ENCODE measurements at places on chromosomes 1 and 21.

GRCh38 chr1:34973326-34973725 lies 11.8 kb downstream of the TMEM35B start:
- DNase-seq = no peak

DNA sequence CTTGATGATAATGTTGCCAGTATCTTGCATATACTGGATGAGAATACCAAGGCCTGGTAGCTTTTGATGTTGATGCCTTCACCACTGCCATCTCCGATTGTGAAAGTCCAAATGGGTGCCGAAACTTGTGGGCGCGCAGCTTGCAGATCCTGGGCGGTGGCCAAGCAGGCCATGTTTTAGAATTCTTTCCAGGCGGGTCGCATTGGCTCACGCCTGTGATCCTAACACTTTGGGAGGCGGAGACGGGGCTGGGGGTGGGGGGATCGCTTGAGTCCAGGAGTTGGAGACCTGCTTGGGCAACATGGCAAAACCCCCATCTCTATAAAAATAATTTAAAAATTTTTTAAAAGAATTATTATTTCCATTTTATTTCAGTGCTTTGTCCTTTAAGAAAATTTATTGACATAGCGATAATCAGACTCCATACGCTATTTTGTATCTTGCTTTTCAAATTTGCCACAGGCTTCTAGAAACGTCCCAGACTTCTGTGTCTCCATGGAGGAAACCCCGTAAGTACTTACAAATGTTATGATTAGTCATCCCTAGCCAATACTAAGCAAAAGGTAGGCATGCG lies 592 bp upstream of the ZNF326 start:
- no peak for DNase-seq

- no peak for DNase-seq
These were observed 1.2 kb downstream of the RSRP1 start for GRCh38 chr1:25245809-25246599.

DNA sequence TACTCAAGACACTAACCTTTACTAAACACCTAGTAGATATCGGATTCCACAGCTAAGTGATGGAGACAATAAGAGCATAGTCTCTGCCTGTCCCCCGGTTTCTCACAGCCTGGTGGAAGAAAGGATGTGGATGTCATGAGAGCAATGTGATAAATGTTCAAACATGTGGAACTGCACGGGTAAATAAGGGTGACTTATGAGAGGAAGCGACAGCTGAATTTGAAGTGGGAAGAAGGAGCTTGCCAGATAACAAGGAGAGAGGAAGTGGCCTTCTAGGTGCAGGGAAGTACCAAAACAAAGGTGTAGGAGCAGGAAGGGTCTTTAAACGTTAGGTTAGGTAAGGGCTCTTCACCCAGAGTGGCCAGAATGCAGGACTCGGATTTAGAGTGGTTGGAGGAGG lies 178.6 kb upstream of the NRIP1 start:
- DNase-seq = no peak

DNA sequence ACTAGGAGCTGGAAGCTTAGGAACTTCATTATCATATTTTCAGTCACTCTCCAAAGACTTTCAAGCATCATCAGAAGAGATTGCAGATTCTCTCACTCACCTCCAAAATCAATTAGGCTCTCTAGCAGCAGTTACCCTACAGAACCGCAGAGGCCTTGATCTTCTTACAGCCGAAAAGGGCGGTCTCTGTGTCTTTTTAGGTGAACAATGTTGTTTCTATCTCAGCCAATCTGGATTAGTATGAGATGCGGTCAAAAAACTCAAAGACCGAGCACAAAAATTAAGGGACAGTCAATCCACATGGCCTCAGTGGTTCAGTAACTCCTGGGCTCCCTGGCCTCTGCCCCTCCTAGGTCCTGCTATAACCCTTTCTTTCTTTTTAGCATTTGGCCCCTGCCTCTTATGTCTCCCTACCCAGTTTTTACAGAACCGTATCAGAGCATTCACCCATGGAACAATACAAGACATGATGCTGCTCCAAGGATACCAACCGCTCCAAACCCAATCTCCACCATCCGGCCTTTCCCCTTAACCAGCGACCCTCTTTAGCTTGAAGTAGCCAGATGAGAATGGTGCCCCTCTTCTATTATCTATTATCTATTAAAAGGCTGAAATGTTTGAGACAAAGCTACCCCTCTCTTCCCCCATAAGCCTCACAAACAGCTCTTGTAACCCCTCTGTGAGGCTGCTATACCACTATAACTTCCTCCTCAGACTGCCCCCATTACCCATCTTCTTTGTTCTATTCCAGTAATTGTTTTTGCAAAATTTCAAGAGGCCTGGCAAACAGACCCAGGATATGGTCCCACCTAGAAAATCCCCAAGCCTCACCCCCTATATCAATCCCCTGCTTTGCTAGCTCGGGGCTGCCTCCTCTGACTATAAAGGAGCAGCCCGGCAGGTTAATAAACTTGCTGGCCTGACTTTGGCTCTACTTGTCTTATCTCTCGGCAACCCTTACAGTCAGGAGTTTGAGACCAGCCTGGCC lies 18.7 kb upstream of the CA6 start:
- DNase-seq = no peak

GRCh38 chr1:238408737-238409136 lies 518.0 kb upstream of the ZP4 start:
- no peak for DNase-seq

- no peak for DNase-seq
These were observed 17.2 kb downstream of the CSRP1 start for GRCh38 chr1:201489643-201490261.

DNA sequence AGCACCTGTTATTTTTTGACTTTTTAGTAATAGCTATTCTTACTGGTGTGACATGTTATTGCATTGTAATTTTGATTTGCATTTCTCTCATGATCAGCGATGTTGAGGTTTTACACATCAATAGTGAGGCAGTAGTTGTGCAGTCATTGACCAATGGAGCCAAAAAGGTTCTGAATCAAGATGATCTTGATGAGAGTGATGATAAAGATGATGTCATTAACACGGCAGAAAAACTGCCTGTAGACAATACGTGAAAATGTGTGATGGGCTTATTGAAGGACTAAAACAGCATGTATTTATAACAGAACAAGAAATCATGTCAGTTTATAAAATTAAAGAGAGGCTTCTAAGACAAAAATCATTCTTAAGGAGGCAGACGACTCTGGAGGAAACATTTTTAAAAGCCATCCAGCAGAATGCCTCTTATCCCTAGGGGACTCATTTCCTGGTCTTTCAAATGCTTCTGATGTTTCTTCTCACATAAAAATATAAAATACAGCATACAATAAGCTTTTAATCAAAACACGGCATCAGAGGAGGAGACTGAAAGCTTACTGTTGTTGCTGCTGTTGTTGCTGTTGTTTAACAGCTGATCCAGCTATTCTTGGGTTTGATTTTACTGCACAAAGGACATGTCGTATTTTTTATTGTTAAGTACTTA lies 400.3 kb downstream of the LTN1 start:
- DNase-seq = no peak

DNA sequence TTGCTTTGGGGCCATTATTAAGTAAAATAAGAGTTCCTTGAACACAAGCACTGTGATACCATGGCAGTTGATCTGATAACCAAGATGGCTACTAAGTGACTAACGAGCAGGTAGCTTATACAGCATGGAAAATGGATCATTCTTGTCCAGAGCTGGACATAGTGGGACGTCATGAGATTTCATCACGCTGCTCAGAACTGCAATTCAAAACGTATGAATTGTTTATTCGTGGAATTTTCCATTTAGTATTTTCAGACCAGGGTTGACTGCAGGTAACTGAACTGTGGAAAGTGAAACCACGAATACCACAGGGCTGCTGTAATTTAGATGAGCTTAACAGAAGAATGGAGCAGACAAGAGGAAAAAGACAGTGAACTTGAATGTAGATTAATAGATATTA lies 38.9 kb downstream of the CCDC18 start:
- DNase-seq = peak; percentile 33

- no peak for DNase-seq
These were observed 33.7 kb downstream of the WNT9A start for GRCh38 chr1:227913764-227914721.

DNA sequence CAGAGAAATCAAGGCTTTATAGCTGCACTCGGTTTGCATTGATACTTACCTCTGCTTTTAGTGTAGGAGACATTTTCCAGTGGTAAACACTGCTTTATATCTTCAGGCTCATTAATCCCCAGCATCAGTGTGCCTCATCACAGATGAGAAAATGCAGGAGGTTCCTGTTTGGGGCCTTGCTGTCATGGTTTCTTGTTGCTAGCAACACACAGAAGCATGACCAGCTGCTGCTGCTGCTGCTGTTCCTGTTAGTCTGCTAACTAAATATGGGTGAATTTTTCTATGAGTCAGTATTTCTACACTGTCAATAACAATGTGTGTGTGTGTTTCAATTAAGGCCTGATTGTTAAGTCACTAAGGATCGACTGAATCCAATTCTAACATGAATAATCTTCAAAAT lies 85.8 kb upstream of the RGS1 start:
- no peak for DNase-seq

DNA sequence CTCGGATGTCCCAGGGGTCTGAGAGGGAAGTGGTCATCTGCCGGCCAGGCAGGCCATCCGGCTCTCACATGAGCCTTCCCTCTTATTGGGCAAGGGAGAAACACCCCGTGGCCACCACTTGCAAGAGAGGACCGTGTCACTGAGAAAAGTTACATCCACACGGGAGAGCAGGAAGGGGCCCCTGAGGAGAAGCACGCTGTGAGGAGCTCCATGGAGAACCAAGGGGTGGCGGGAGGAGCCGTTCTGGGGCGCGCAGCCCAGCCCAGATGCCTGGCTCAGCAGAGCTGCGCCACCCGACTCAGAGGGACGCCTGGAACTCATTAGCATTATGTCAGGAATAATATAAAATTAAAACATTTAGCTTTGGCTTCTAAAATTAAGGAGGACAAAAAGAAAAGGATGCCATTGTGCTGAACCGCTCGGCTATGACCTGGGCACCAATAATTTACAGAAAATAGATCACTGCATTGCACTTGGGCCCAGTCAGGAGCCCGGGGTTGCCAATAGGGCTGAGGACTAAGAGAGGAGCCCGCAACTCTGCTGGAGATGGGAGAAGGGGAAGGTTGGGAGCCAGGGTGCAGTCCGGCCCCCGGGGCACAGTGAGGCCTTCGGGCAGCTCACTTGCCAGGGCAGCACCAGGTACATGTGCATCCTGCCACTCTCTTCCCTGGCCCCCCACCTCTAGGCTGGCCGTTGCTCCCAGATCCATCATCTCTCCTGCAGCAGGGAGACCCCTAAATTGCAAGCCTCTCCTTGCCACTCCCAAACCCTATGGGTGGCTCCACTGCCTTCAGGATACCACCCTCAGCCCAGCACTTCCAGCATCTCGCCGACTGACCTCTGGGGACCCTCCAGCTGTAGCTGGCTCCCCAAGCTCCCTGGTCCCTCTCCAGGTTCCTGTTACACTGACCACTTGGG lies 84.8 kb downstream of the DMRTB1 start:
- DNase-seq = no peak

DNA sequence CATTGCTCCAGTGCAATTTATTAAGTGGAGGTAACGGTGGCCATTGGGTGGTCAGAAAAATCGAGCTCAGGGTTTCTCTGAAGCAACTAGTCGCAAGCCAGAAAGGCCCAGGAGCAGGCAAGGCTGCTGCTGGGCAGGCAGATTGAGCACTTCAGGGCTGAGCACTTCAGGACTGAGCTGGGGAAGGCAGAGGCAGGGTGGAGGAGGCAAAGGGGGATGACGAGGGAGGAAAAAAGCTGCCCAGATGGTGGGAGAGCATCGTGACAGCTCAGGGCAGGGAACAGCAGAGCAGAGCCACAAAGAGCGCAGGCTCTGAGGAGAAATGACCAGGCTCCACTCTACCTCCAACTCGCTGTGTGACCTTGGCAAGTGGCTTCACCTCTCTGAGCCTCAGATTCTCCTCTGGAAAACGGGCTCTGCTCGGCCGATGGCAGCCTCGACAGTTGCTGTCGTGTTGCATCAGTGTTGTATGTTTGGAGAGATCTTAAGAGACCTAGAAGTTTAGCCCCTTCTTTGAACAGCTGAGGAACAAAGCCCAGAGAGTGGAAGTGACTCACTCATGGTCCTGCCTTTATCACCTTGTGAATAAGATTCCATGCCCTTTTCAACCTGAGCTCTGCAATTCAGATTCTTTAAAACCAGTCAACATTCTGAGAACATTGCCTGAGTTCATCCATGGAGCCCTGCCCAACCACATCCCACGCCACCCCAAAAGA lies 141.4 kb downstream of the SYF2 start:
- no peak for DNase-seq

DNA sequence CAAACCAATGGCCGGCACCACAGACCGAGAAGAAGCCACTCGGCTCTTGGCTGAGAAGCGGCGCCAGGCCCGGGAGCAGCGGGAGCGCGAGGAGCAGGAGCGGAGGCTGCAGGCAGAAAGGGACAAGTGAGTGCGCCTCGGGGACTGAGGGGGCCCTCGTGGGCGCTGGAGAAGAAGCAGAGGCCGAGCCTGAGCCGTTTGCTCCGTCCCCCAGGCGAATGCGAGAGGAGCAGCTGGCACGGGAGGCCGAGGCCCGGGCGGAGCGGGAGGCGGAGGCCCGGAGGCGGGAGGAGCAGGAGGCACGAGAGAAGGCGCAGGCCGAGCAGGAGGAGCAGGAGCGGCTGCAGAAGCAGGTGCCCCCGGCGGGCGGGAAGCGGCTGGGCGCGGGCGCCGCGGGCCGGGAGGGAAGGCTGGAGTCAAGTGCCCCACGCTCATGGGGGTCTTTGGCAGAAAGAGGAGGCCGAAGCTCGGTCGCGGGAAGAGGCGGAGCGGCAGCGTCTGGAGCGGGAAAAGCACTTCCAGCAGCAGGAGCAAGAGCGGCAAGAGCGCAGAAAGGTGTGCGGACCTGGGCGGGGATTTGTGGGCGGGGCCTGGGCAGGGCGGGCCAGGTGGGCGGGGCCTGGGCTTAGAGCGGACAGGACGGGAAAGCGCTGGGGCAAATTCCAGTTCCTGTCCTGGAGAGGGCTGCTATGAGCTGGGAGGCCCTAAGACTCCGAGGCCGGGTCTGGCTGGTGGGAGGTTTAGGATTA lies 22.7 kb downstream of the MAP7D1 start:
- no peak for DNase-seq

GRCh38 chr21:24938573-24938972 lies 668.7 kb downstream of the MRPL39 start:
- DNase-seq = no peak

- DNase-seq = no peak
These were observed 20.5 kb downstream of the PDPN start for GRCh38 chr1:13604176-13604575.

DNA sequence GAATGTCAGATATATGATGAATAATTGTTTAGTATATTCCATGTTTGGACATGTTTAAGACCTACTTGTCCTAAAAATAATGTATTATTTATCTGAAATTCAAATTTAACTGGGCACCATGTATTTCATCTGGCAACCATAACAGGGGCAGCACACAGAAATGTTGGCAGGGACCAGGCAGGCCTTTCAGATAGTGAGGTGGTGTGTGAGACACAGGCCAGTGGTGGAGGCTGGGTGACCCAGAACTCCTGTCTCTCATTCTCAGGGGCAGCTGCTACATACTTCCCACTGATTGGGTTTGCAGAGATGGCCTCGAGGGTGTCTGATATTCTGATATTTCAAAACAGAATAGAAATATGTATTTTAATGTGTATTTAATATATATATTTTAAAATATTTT lies 1.3 kb upstream of the FASLG start:
- DNase-seq = no peak

- DNase-seq = no peak
These were observed at the start of gene SIM2 for GRCh38 chr21:36698981-36699545. Gene SIM2, plus strand, starts transcription at chr21:36699115. Its CDS starts 632 bp downstream, at chr21:36699747.

Measured in activated CD4-positive, alpha-beta memory T cell treated with anti-CD3 and anti-CD28 coated beads, Interleukin-2, amount 10 ng/mL, durations not matched to agents 7 days and 5 days (primary cell).